ENCODE measurements at places on chromosomes 7 and 10.

DNA sequence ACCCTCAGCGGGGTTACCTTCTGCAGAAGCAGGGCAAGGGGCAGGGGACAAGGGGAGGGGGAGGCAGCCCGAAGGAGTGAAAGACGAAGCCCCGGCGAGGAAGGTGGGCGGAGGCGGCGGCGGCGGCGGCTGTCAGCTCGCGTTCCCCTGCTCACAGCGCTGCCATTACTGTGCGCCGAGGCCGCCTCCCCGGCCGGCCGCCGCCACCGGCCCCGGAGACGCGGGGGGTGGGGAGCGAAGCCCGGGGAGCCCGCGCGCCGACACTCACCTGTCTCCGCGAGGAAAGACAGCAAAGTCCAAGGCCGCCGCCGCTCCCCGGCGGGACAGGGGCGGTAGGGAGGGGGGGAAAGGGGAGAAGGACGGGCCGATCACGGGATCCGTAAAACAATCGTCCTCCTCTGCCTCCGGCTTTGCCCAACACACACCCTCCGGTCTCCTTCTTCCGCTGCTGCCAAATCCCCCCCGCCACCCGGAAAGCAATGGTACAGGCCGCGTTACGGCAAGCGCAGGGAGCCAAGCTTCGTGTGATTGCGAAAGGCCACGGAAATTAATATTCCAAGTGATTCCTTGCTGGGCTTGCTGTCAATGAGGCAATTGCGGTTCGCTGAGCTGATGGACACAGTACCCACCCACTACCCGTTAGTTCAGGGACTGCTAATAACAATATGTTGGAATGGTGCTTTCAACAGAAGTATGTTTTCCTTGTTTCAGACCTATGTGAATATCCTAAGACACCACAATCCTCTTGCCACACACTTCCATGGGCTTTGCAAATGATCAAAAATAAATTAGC is at the start of gene CUL2:
TSS of gene CUL2 (minus strand) at position 180 of the 793 bp plus-strand sequence. CDS start 19,024 bp downstream, outside the sequence.
- H3K36me3 ChIP-seq: no peaks in the 10 kb centered on the region
- H3K4me3 ChIP-seq: peak within 1 kb of the TSS; percentile 88
- peak; percentile 96 for DNase-seq
- peak within 1 kb of the TSS; percentile 89 for H3K27ac ChIP-seq
- H3K27me3 ChIP-seq: no peaks in the 10 kb centered on the region
- peaks cover 33% of the 10 kb centered on the region for H3K4me1 ChIP-seq

DNA sequence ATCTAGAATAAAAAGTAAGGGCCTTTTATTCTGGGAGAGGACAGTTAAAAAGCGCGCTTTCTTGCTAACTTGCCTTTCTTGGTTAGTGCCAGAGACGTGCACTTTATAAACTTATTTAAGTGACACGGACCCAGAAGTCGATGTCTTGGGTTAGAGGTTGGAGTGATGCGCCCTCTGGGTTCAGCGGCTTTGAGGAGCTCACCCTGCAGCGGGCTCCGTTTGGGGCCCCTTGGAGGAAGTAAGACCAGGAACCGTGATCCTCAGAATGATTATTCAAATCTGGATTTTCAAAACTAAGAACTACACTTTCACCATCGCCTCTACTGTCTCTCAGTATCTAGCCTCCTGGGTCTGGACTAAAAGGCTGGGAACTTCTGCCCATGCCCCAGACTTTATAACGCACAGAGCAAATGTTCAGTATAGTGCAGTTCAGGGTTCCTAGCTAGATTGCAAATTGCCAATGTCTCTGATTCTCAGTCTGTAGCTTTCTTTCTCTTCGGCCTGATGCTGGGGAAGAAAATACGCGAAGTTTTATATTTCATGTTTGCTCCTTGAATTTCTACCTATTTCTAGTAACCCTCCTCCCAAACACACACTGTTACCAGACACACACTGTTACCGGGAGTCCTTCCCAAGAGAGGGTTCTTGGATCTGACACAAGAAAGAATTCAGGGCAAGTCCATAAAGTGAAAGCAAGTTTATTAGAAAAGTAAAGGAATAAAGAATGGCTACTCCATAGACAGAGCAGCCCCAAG is 18.6 kb upstream of the SMO start:
- H3K4me3 ChIP-seq: peak overlapping the region; percentile 45
- DNase-seq: no peak
- H3K27ac ChIP-seq: peak overlapping the region; percentile 64

DNA sequence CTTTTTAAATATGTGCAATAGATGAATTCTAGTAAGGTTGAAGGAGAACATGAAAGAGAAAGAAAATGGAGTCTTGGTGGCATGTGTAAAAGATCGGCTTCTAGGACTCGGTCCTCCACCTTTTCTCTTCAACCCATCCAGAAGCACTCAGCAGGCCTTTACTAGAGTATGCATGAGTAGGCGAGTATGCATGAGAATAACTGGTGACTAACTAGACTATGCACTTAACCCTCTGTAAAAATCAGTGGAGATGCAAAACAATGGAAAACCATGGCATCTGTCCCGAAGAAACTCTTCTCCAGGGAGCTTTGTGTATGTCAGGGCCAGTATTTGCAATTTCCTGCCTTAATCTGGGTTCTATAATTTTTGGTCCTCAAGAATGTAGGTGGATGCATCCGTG is 40.0 kb upstream of the GRB10 start:
- no peaks in the 10 kb centered on the region for H3K27me3 ChIP-seq
- H3K4me1 ChIP-seq: no peaks in the 10 kb centered on the region
- no peak overlapping the region for H3K4me3 ChIP-seq
- H3K27ac ChIP-seq: no peak overlapping the region
- DNase-seq: no peak

GRCh38 chr7:142153400-142153799 is 41.9 kb downstream of the MGAM2 start:
- DNase-seq: no peak
- H3K27me3 ChIP-seq: no peaks in the 10 kb centered on the region
- no peak overlapping the region for H3K27ac ChIP-seq
- H3K4me1 ChIP-seq: no peaks in the 10 kb centered on the region
- no peak overlapping the region for H3K4me3 ChIP-seq

DNA sequence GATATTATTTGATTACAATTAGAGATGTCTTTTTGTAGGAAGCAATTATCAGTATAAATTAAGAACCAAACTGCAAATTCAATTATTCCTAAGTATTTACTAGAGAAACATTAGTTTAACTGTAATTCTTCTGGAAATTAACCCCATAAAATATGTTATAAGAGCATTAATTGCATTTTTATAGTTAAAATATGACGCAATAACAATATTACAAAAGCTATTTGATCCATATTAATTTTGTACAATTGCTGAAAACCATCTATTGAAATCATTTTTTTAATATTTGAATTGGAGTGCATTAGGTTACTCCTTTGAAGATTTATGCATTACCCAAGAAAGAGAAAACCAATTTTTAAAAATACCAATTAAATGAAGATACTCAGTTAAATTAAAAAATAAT is 254.8 kb upstream of the LRRTM3 start:
- no peaks in the 10 kb centered on the region for H3K27me3 ChIP-seq
- H3K4me3 ChIP-seq: no peak overlapping the region
- H3K36me3 ChIP-seq: no peaks in the 10 kb centered on the region
- no peaks in the 10 kb centered on the region for H3K4me1 ChIP-seq

GRCh38 chr7:41116817-41117216 is 586.1 kb downstream of the INHBA start:
- H3K27me3 ChIP-seq: no peaks in the 10 kb centered on the region
- no peaks in the 10 kb centered on the region for H3K4me1 ChIP-seq
- H3K27ac ChIP-seq: no peak overlapping the region

Measured in sigmoid colon (tissue), 7 donors.